ENCODE measurements at places on chromosomes 3 and 15. TPM values are rescaled to one million over a fixed set of nuclear protein-coding genes. Genes with fewer than 3 reads are reported as not detected.

CNTN4 gene
- 0.21 TPM for total RNA-seq

RLBP1 gene
- 0.96 TPM for total RNA-seq

CFAP20DC gene
- total RNA-seq: 7.7 TPM

SLC28A1 gene
- not detected for total RNA-seq

CLSTN2 gene
- total RNA-seq: 0.43 TPM

MUSTN1 gene
- total RNA-seq: not detected

TMEM212 gene
- total RNA-seq: not detected

Data from tracheal epithelial cell (primary cell).